RPMI7951 (cell line): ENCODE measurements at places on chromosomes 13 and 19. TPM values are rescaled to one million over a fixed set of nuclear protein-coding genes. Genes with fewer than 3 reads are reported as not detected.

The KRTDAP gene
- not detected in 2 replicates for total RNA-seq

The ZNF738 gene
- total RNA-seq: 11.3 and 11.9 TPM in 2 replicates

The ZNF878 gene
- 0.96 and 0.98 TPM in 2 replicates for total RNA-seq

The ZNF888 gene
- total RNA-seq: 4.6 and 5.6 TPM in 2 replicates

The CYP2A7 gene
- total RNA-seq: not detected in 2 replicates

The MAST1 gene
- total RNA-seq: 0.10 and 1.6 TPM in 2 replicates

The ZNF575 gene
- total RNA-seq: 0.20 TPM in 1 of 2 replicates, not detected in the other

The PRRG2 gene
- total RNA-seq: 0.10 TPM in 1 of 2 replicates, not detected in the other

The FGF21 gene
- total RNA-seq: not detected in 2 replicates

DNA sequence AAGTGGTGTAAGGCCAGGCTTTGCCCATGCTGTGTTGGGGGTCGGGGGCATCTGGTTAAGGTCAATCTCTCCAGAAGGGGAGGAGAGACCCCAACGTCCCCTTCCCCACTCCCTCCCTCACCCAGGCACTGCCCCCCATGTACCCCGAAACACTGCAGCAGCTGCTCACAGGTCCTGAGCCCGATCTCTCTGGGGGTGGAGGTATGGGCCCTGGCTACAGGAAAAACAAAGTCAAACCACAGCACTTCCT lies 10.2 kb downstream of the CAPN12 start:
- DNase-seq: no peak

- peak; percentile 40 for DNase-seq
Measured at GRCh38 chr19:17441241-17442021, 7.0 kb downstream of the TMEM221 start.

DNA sequence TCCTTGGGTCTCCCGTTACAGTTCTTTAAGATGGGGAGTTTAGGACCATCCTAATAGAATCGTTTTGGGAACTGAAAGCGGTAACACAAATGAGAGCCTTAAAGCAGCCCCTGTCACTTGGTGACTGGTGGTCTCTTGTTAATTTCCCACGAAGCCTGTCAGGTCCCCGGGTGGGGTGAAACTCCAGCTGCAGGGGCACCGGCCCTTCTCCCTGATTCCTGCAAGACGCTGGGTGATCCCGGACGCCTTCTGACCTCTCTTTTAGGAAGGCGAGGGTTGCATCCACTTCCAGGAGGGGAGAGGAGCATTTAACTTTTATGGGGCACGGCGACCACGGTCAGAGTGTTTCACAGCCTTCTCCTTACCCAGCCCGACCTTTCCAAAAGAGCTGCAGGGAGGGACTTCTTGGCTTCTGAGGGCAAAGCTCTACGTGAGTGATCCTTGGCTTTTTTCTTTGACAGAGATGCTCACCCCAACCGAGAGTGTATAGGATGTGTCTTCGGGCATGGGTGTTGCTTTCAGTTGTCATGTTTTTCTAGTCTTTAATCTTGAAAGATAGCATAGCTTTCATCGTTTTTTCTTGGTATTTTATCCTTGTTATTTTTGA lies 688 bp downstream of the ZNF225 start:
- DNase-seq: no peak

- DNase-seq: no peak
Measured at GRCh38 chr13:51327961-51328360, 11.5 kb upstream of the SERPINE3 start.

GRCh38 chr13:37492741-37493514 lies 105.6 kb downstream of the POSTN start:
- peak; percentile 97 for DNase-seq

- peak; percentile 23 for DNase-seq
Measured at GRCh38 chr19:44050740-44051649, 841 bp upstream of the ZNF223 start.

GRCh38 chr19:18895038-18895823 lies 727 bp downstream of the CERS1 start:
- peak; percentile 37 for DNase-seq

- no peak for DNase-seq
Measured at GRCh38 chr19:3863648-3864047, 5.2 kb downstream of the ZFR2 start.

- peak; percentile 42 for DNase-seq
Measured at GRCh38 chr19:54478677-54479266, 5.7 kb upstream of the CDC42EP5 start.

DNA sequence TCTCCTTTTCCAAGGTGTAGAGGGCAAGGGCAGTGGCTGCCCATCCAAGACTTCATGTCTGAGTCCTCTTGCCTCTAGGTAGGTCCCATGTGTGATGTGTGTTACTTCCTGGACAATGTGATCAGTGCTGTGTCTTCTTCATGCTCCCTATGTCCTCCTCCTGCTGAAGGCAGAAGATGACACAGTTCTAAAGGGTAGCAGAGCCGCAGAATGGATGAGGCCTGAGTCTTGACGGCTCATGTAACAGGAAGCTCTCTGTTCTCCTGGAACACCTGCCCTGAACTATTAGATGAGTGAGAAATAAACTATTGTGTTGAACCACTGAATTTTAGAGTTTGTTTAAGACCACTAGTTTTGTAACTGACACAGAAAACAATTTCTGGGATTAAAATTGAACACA lies 165.9 kb downstream of the NDFIP2 start:
- DNase-seq: no peak

DNA sequence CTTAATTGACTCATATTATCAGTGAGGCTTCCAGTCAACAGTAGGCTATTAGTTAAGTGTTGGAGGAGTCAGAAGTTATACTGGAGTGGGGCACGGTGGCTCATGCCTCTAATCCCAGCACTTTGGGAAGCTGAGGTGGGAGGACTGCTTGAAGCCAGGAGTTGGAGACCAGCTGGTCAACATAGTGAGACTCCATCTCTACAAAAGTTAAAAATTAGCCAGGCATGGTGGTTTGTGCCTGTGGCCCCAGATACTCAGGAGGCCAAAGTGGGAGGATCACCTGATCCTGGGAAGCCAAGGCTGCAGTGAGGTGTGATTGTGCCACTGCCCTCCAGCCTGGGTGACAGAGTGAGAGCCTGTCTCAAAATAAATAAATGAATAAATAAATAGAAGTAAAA lies 53.2 kb downstream of the COMP start:
- no peak for DNase-seq

GRCh38 chr13:100633461-100633860 lies 41.1 kb downstream of the TMTC4 start:
- peak; percentile 19 for DNase-seq

DNA sequence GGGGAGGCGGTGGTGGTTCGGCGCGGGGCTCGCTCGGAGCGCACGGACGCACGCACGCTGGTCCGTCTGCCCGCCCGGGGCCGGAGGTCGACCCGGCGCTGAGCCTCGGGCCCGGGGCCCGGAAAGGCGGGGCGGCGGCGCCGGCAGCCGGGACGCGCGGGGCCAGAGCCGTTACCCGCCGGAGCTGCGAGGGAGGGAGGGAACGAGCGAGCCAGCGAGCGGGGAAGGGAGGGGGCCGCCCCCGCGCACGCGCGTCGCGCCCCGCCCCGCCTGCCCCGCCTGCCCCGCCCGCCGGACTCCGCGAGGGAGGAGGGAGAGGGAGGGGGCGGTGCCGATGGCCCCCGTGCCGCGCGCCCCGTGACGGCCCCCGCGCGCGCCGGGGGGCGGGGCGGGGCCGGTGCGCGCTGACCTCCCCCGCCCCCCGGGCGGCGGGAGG lies 15.0 kb downstream of the CIC start:
- peak; percentile 82 for DNase-seq

GRCh38 chr19:13841962-13842290 lies 35.0 kb upstream of the NANOS3 start:
- no peak for DNase-seq

DNA sequence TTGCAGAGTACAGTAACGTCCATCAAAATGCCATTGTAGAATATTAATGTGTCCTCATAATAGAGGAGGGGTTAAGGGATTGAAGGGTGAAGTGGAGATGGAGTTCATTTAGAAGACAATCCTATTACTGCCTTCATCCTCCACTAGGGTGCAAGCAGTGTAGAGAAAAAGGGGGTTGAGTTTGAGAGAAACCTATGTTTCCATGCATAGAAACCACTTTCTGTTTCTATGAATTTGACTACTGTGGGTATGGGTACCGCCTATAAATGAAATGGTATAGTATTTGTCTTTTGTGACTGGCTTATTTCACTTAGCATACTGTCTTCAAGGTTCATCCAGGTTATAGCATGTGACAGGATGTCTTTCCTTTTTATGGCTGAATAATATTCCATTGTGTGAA lies 156.0 kb downstream of the GGACT start:
- no peak for DNase-seq

DNA sequence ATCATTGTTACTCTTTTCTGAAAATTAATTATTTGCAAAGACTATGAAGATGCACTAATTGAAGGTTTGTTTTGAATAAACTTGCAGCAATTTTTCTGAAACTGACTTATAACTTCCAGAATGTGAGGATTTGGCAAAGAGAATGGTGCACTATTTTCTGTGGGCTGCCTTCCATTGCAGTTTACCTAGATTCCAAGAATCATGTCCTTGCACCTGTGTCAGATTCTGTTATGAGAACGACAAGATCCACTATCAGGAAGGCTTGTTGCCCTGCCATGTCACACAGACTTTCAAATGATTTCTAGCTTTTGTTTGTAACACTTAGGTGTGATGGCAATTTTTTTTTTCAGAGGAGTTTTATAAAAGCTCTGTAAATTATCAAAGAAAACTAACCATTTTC lies 5.6 kb upstream of the SLAIN1 start:
- no peak for DNase-seq

DNA sequence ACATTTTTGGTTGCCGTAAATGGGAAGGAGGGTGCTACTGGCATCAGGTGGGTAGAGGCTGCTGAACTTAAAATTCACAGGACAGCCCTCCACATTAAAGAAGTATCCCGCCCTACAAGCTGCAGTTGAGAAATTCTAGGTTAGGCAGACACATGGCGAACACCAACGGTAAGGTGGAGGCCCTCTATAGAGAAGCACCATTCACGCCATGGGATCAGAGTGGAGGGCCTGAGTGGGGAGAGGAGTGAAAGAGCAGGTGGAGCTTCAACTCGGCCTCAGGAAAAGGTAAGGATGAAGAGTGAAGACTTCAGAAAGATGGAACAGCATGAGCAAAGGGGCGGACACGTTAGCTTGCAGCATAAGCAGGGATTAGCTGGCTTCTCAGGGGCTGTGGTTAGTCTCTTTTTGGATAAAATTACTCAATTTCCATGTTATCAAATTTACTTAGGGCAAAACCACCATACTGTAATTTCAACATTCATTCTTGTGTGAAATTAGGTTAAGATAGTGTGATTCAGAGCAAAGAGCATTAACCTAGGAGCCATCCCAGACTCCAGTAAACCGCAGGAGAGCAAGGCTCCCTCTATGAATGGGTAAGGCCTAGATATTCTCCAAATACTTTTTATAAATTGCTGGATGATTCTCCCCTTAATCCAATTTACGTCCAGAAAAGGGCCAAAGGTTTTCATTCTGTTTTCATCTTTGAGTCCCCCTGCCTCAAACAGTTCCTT lies 1.2 kb downstream of the EEF1AKMT1 start:
- DNase-seq: peak; percentile 40

GRCh38 chr19:28063702-28064101 lies 1149.2 kb downstream of the UQCRFS1 start:
- DNase-seq: no peak

DNA sequence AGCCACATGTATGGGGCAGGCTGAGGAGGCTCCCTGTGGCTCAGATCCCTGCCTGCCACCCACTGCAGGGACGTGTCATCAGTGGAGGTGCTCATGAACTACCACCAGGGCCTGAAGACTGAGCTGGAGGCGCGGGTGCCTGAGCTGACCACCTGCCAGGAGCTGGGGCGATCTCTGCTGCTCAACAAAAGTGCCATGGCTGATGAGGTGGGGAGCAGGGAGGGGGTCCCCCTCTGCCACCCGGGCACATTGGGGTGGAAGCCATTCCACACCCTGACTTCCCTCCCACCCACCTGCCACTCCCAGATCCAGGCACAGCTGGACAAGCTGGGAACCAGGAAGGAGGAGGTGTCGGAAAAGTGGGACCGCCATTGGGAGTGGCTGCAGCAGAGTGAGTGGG lies 11.3 kb upstream of the SHKBP1 start:
- DNase-seq: no peak

DNA sequence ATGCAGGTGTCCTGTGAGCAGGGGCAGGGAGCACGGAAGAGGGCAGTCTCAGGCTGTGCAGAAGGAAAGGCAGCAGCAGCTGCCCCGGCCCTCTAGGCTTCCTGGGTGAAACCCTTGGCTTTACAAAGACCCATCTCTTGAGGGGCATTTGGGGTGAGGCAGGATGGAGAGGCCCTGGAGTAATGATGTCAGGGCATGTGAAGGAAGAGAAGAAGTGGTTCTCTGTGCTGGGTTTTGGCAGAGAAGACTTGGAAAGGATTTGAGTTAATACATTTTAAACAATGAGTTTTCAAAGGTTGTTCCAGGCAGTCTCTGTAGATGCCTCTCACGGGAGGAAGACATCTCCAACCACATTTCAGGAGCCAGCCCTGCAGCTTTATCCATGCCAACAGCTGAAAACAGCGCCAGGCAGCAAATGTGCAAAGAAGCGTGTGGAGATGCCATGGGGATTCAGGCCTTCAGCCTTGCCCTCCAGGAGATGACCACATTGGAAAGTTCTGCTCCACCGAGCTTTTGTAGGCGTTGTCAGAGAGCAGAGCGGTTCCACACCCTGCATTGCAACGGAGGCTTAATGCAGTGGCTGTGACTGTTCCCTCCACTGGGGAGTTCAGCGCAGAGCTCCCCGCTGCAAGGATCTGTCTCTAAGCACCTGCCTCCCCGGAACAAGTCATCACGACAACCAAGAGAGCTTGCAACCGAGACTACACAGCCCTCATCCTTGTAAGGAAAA lies 322.8 kb downstream of the UQCRFS1 start:
- no peak for DNase-seq

DNA sequence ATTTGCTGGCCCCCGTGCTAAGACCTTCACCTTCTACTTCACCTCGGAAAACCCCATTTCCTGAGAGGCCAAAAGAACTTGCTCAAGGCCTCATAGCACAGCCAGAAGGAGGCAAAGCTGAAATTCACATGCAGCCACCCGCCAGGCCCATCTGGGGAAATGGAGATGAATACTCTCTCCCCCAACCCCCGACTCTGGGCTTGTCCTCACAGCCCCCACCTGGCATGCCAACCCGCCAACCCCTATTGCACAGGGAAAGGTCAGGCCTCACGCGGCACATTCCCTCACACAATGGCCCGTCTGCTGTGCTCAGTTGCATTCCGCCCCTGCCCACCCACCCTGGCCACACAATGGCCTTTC lies 3.2 kb downstream of the PRX start:
- DNase-seq: no peak

- no peak for DNase-seq
Measured at GRCh38 chr19:50290775-50291174, 38.4 kb downstream of the KCNC3 start.
